G401 (cell line): ENCODE measurements at places on chromosomes 5 and 9. TPM values are rescaled to one million over a fixed set of nuclear protein-coding genes. Genes with fewer than 3 reads are reported as not detected.

DNA sequence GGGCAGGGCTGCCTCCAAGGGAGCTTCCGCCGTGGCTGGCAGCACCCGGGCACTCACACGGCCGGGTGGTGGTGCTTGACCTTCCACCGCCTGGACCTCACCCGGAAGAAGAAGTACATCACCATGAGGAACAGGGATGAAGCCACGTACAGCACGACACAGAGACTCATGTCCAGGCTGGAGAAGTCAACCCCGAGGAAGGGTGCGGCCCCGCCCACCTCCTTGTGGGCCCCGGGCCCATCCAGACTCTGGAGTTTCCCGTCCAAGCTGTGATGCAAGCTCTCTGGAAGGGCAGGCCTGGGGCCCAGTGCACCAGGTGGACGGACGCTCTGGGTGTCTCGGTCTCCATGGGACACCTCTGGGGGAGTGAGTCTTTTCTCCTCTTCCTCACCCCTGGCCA, 3.7 kb upstream of the LHX3 start:
- no peak for DNase-seq

- no peak for DNase-seq
Measured at GRCh38 chr9:27784847-27785713, 211.8 kb upstream of the C9orf72 start.

- DNase-seq = peak; percentile 7
Measured at GRCh38 chr9:83649515-83649914, 26.6 kb downstream of the IDNK start.

DNA sequence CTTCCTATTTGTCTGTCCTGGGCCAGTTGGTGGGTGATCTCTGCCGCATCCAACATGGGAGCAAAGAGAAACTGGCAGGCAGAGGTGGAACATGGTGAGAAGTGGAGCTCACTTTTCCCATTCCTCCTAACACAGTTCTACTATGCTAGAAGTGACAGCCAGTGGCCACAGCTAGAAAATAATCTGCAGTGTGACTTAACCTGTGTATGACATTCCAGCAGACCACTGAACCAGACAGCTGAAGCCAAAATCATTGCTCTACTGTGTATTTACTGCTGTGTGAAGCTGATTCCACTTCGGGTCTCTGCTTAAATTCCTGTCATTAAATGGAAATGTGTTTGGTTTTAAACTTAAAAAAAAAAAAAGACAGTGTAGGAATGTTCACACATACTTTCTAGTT, 523.0 kb downstream of the MTRR start:
- no peak for DNase-seq

DNA sequence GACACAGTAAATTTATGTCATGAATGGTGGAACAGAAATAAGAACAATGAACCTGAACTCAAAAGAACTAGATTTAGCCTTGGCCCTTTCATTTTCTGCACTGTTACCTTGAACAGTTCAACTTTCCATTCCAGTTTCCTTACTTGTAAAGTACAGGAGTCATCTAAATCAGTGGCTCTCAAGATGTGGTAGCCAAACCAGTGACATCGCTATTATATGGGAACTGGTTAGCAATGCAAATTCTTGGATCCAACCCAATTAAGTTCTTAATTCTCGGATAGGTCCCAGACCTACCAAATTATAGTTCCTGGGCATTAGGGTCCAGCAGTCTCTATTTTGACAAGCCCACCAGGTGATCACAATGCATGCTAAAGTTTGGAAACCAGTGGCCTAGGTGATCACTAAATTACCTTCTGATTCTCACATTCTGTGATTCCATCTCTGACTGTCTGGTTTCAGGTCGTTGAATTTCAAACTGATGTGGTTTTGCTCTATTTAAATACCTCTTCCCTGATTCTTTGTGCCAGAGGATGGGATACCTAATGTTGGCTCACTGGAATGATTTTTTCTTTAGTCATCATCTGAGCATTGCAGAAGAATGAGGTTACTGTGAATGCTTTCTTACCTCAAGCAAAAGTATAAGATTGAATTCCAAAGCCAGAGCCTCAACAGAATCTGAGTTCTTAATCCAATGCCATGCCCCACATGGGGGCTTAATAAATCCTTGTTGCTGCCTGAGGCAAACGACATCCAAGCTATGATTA, 253.8 kb downstream of the ENC1 start:
- no peak for DNase-seq

DNA sequence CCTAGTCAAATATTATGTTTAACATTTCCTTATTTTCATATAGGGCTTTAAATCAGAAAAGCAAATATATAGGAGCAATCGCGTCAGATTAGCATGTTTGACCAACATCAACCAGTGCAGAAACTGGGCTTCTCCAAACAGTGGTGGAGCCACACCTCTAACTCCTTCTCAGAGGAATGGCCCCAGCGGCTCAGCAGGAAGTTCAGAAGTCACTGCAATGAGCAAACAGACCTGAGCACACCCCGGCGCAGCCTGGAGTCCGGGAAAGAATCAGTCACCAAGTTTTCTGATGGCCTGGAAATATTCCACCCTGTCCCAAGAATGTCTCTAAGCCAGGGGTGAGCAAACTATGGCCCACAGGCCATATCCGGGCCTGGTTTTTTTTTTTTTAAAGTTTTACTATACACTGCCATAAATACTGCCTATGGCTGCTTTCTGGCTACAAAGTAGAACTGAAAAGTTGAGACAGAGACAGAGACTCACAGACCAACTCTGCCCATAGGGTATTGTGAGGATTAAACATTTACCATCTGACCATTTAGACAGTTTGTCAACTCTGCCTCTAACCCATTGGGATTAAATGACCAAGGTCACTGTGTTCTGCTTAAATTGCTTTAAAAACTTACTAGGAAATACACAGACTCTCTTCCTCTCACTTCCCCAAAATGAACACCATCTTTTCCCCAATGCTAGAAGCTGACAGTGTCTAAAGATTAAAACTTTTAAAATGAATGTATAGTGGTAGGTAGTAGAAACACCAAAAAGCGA, 5.4 kb downstream of the GOLM1 start:
- DNase-seq = no peak

- DNase-seq = peak; percentile 62
Measured at GRCh38 chr9:2132484-2133082, 117.4 kb downstream of the SMARCA2 start.

PDE6A gene
- not detected in 2 replicates for total RNA-seq
